ENCODE measurements at places on chromosomes 2 and 18.
A peak's percentile ranks its signal among the peaks of the same experiment; 100 is the strongest.

DNA sequence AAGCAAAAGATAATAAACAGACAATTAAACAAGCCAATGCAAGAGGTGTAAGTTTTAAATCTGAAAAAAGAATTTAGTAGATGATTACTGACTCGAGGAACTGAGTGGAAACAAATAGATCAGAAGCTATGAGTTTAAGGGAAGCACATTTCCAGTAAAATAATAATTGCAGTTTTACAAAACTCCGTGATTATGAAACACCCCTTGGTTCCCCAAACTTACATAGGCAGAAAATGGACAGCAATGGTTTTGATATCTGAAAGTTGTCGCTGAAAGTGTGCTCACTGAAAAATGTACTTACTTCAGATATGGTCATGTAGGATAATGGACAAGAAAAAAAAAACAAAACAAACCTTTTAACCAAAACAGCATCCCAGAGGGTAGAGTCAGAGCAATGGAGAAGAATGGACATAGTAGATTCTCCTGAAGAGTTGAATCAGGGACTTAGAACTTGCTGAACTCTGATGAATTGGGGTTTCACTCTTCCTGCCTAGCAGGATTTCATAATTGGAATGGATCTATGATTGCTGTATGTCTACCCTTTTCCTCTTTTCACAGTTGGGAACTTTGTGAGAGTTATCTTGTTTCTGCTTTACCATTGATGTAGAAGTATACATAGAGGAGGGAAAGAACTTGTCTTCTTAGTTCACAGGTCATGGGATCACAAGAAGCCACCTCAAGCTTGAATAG is 305.6 kb upstream of the ZEB2 start:
- no peak for DNase-seq

DNA sequence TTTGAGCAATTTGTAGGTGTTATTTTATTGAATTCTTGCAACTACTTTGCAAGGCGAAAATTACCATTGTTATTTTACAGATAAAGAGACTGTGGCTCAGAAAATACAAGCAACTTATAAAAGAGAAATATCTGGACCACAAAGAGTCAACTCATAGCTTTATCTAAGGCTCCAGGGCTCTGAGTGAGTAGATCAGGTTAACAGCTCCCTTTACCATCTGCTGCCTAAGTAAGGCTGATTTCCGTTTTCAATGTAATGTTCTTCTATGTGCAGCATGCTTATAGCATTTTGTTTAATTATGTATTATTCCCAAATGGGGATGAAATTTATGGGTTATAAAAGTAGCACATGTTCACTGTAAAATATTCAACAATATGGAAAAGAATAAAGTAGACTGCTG is 299.1 kb upstream of the TNP1 start:
- no peak for DNase-seq

- no peak for DNase-seq
Observed at GRCh38 chr2:238009563-238009962, 42.7 kb downstream of the UBE2F start.

GRCh38 chr2:131016826-131017741 is 76.2 kb downstream of the FAM168B start:
- DNase-seq = no peak

GRCh38 chr18:43661570-43661969 is 384.3 kb upstream of the SYT4 start:
- DNase-seq = peak; percentile 63

DNA sequence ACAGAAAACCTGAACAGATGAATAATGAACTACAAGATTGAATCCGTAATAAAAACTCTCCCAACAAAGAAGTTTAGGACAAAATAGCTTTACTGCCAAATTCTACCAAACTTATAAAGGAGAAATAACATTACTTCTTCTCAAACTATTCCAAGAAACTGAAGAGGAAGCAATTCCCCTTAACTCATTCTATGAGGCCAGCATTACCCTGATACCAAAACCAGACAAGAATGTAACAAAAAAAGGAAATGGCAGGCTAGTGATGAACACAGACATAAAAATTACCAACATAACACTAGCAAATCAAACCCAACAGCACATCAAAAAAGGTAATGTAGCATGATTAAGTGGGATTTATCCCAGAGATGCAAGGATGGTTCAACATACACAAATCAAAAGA is 213.7 kb upstream of the FOSL2 start:
- DNase-seq = no peak

DNA sequence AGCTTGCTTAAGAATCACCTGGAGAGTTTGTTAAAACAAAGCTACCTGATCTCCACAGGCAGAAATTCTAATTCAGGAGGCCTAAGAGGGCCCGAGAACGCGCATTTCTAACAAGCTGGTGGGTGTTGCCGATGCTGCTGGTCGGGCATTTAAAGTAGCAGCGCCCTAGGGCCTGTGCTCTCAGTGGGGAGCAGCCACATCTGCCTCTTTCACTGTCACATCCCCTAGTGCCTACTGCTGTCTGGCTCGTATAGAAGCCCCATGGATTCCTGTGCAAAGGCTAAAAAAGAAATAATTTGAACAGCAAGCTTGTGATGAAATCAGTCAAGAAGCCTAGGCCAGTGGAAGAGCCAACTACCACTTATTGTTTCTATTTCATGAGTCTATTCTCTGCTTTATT is 126.7 kb upstream of the SMIM21 start:
- DNase-seq = no peak

GRCh38 chr2:158635961-158636601 is 159.0 kb upstream of the DAPL1 start:
- DNase-seq = no peak

- no peak for DNase-seq
Observed at GRCh38 chr2:29218550-29219125, 103.4 kb downstream of the CLIP4 start.

DNA sequence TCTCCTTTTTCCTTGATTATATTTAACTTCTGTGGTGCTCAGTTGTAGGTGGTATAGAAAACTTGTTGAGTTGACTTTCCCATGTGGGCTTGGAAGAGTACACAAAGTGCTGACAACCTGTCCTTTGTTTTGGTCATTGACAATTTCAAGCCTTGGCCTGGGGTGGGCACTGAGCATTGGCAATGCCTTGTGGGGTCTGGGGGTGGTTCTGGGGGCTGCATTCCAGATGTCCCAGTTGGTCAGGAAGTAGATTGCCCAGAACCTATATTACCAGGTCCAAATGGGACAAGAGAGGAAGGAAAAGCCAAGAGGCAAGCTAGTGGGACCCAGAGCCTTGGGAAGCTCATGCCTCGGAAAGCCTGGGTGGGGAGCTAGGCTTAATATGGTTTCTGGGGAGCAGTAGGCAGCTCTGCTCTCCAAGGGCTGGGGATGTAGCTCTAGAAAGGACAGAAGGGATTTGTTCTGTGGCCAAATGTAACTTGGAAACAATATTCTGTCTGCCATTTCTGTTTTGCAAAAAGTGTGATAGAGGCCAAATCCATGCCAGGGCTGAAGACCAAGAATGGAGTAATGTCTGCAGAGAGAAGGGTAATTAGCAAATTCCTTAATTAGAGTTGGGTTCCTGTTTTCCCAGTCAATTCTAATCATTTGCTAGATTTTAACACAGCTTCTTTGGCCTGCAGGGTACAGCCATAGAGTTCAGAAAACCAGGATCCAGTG is 87.4 kb downstream of the SLC4A3 start:
- no peak for DNase-seq

- DNase-seq = no peak
Observed at GRCh38 chr2:94994063-94994913, 31.2 kb upstream of the MAL start.

- DNase-seq = no peak
Observed at GRCh38 chr2:127146820-127147502, 40.0 kb upstream of the BIN1 start.

GRCh38 chr2:205535001-205535400 is 147.3 kb upstream of the NRP2 start:
- DNase-seq = no peak

DNA sequence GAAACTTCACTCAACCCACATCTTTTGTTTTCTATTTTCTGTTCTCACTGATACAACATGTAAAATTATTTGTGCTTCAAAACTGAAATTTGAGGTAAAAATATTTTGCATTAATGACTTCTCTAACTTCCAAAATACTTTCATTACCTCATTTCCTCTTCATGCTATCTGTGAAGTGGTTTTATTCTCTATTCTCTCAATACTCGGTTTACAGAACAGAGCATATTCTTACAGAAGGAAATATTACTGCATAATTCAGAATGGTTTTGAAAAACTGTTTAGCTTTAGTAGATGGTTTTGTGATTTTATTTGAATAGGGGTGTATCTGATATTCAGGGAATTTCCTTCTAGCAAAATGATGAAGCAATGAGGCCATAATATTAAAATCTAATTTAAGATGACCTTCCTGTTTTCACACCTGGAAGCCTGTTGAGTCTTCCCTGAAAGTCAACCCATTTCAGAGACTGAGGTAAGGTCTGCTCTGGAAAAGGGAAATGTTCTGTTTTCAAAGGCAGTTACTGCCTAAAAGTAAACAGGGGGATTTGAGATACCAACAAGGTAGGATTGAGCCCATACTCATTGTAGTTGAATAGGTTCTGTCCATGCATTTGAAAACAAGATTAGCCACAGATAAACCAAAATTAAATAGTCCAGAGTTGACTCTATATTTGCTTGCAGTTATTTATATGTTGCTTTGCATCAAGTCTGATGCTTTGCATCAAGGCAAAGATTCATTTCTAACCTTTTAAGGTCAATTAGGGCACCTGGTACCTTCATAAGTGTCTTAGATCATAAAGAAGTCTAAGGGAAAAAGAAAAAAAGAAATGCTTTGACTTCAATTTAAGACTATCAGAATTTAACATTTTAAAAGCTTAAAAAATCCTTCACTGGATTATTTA is 50.8 kb upstream of the PEX13 start:
- no peak for DNase-seq

DNA sequence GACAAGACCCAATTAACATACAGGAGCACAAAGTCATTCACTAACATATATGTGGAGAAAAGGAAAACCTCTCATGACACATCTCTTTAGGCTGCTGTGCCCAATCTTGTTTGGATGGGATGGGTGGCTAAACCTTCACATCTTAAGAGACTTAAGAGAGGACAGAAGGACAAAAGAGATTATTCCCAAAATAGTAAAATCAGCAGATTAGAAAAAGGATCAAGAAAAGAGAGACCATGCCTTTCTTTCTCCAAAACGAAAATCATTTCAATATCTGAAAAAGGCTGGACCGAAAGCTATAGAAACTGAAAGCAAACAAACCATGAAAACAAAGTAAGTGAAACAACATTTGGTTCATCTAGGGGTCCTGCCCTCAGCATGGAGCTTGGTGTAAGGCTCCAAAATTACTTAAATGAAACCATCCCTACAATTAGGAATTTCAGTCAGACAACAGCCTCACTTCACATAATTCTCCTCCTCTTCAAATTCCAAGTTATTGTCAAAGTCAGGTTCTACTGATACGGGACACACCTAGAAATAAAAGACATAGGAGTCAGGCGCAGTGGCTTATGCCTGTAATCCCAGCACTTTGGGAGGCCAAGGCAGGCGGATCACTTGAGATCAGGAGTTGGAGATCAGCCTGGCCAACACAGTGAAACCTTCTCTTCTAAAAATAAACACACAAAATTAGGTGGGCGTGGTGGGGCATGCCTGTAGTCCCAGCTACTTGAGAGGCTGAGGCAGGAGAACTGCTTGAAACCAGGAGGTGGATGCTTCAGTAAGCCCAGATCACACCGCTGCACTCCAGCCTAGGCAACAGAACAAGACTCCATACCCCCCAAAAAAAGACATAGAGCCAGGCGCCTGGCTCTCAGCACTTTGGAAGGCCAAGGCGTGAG is 5.2 kb downstream of the STARD7 start:
- no peak for DNase-seq

DNA sequence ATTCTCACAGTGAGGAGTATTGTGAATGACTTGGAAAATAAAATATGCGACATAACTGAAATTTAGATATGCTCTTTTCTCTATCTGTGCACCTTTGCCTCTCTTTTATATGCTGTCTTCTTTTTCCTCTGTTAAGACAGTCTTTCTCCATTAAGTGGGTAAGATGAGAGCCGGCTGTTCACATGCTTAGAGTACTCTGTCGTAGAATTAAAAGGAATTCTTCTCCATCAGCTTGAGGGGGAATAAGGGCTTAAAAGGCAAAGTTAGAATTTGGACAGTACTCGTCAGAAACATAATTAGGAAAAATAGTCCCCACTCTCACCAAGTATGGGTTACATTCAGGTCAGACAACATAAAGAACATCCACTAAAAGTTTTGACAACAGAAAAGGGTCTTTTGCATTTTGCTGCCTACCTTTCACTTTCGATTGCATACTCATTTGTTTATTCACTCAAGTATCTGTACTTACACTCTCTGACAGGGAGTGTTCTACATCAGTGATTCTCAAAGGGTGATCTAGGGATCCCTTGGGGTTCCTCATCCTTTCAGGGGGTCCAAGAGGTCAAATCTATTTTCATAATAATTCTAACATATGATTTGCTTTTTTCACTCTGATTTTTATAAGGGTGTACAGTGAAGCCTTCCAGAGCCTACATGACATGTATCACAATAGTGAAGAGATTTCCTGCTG is 48.0 kb downstream of the ARHGAP15 start:
- DNase-seq = no peak

GRCh38 chr2:81242501-81242900 is 937.9 kb upstream of the LRRTM1 start:
- no peak for DNase-seq

DNA sequence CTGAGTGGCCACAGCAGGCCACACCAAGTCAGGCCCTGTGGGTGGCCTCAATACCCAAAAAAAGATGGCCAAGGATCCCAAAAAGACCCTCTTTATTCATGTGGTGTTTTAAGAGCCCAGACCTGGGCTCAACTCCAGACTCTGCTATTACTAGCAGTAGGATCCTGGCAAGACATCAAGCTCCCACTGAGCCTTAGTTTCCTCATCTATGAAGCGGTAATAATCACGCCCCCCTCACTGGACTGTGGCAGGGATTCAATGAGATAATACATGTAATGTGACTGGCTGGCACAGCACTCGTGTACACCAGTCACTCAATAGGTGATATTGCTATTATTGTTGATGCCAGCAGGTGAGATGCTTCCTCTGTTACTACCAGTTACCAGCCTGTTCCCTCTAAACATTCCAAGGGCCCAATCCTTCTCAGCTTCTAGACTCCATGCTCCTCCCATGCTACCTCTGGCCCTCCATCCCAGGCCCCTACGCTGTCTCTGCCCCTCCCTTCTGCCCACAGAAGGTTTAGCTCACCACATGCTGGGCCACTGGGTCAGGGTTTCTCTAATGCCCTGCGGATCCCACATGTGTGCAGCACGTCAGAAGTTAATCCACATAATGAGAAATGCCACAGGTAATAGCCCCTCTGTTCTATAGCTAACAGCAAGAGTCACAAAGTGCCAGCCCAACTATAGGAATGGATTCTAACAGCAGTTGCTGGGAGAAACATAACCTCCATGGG is 51.2 kb downstream of the SLC4A5 start:
- no peak for DNase-seq

DNA sequence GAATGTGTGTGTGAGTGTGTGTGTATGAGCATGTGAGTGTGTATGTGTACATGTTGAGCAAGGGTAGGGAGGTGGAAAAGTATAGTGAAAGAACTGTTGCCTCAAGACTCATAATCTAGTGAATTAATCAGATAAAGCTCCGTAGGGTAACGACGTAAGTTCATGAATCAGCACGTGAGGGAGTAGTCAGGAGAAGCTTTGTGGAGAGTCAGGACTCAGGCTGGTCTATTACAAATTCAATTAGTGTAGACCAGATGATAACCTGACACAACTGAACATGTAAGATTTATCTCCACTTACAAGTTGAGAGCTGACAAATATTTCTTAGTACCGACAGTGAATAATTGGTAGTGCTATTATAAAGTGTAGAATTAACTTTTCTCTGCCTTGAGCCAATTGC is 194.5 kb downstream of the RAD51AP2 start:
- DNase-seq = no peak
